ENCODE measurements at places on chromosomes 6 and 20. TPM values are rescaled to one million over a fixed set of nuclear protein-coding genes. Genes with fewer than 3 reads are reported as not detected.

The WFDC2 gene
- not detected for total RNA-seq

The RAMACL gene
- 4.1 TPM for total RNA-seq

The TCF19 gene
- 2.0 TPM for total RNA-seq

The COL11A2 gene
- 0.14 TPM for total RNA-seq

The SHLD1 gene
- total RNA-seq, result 3.1 TPM

The TRIM40 gene
- total RNA-seq, result not detected

The MDFI gene
- total RNA-seq, result 0.55 TPM

The KIFC1 gene
- total RNA-seq, result 1.4 TPM

The C20orf202 gene
- not detected for total RNA-seq

The FRMD1 gene
- not detected for total RNA-seq

The ADGRF5 gene
- 0.14 TPM for total RNA-seq

The BACH2 gene
- 0.09 TPM for total RNA-seq

The RBCK1 gene
- 54.0 TPM for total RNA-seq

The SLCO4A1 gene
- 0.09 TPM for total RNA-seq

The ZBTB24 gene
- total RNA-seq, result 6.3 TPM

The GSS gene
- total RNA-seq, result 63.9 TPM

The OR2H1 gene
- 0.14 TPM for total RNA-seq

The DOK5 gene
- total RNA-seq, result 20.7 TPM

The SLC22A16 gene
- total RNA-seq, result not detected

The HAO1 gene
- not detected for total RNA-seq

The GTF3C6 gene
- total RNA-seq, result 43.8 TPM

The TRIM38 gene
- total RNA-seq, result 8.1 TPM

The THBD gene
- total RNA-seq, result 1.2 TPM

The DAAM2 gene
- 1.9 TPM for total RNA-seq

The PYGB gene
- 73.7 TPM for total RNA-seq

The NR2E1 gene
- not detected for total RNA-seq

The CAP2 gene
- total RNA-seq, result 4.0 TPM

All from smooth muscle cell of bladder (primary cell).